ENCODE measurements at places on chromosomes 4 and X.

GRCh38 chrX:45233531-45233930 lies 32.9 kb upstream of the DIPK2B start:
- DNase-seq: no peak

- no peak for DNase-seq
Observed at GRCh38 chrX:50495616-50496015, 25.0 kb upstream of the DGKK start.

DNA sequence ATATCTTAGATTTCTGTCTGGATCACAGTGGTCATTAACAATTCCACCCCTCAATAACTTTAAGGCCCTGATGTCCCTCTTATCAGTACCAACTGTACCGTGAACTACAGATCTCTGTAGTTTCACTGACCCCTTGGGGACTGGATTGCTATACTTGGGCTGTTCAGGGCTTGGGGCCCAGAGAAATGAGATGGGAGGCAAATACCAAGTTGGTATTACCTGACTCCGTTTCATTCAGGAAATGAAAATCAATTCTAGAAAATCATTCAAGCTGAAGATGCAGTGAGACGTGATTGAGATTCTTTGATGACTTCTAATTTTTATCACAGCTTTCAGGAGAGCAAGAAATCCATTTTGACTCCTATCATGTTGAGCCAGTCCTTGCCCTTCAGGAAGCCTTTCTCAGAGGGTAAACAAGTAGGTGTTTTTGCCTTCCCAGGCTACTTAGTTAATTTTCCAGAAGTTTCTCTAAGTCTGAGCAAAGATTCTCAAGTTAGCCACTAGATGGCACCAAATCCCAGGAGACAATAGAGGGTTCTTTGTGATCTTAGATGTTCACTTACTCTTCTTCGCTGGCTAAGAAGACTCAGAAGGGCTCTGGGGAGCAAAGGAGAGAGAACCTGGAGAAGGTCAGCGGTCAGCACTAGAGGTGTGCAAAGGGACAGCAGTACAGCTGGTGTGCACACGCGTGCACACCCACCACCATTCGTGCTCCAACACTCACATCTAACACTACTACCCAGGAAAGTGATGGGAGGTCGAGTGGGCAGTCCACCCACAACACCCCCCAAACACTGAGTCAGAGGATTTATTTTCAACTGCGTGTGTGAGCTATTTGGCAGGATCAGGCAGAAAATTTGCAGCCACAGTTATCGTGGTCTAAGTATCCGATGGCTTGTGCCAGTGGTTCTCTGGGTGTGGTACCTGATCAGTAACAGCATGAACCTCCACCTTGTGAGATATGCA lies 7.4 kb downstream of the HNRNPH2 start:
- no peak for DNase-seq

DNA sequence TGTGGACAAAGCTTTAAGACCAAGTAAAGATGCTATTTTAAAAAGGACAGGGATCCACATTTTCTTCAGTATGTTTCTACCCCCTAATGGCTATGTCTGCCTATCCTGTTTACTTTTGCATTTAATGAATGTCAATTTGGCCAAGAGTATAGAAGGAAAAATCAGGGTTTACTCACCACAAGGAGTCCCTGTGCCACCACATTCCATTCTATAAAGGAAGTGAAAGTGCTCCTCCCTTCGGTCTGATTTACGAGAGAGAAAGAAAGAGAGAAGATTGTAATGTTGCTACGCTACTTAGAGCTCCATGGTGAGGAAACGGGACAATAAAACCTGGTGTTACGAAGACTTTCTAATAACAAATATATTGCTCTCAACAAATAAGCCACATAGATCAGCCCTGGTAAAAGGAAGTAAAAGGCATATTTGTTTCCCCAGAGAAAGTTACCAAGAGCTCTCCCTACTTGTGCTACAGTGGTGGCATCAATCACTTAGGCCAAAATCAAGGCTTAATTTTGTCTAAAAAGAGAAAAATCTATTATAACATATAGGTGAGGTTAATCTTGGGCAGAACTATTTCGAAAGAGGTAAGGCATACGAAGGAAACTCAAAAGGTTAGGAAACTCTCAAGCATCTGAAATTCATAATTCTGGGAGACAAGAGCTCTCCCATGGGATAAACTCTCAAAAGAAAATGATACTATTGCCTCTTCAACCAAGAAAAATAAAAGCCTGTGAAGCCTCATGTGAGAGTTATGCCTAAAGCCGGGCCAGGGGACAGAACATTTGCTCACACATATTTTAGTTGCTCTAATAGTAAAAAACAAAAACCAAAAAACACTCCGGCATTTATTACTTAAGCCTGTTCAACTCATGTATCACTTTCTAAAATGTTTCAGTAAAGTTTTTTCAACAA lies 29.5 kb downstream of the TAPT1 start:
- DNase-seq: no peak

DNA sequence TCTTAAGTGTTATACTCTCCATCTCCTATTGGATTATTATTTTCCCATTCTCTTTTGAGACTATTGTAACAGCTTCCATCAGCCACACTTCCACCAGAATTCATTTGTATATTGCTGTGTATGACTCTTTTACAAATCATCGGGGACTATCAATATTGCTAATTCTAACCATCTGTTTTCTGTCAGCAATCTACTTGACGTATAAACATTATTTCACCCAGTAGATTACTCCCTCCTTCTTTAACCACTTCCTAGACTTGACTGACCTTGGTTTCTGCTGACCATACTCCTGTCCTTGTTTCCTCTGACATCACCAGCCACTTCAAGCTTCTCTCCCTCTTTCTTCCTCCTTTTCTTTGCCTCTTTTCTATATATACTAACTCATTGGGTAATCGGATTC lies 402.9 kb downstream of the PCDH18 start:
- no peak for DNase-seq

GRCh38 chrX:123184219-123184865 lies at the start of gene GRIA3:
TSS of gene GRIA3 (plus strand) at chrX:123184278. CDS start at chrX:123184536, 258 bp downstream.
- DNase-seq: no peak

GRCh38 chr4:32030406-32030805 lies 1310.2 kb downstream of the PCDH7 start:
- DNase-seq: no peak

DNA sequence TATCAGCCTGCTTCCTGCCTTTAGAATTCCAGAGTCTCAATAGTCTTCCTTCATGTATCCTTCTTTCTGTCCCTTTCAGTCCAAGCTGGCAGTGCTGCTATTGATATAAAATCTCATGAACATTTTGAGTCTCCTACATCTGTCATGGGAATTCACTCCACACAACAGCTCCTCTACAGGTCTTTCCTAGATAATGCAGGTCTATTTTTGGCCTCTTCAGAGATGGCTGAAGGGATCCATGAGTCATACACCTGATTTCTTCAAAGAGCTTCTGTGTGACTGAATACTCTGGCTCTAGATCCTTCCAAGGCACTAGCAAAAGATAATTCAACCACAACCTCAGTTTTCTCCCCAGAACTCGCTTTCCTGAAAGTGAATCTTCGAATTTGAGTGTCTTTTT lies 115.4 kb downstream of the STPG2 start:
- no peak for DNase-seq

GRCh38 chr4:128844931-128845330 lies 35.4 kb downstream of the JADE1 start:
- DNase-seq: no peak

- no peak for DNase-seq
Observed at GRCh38 chr4:139972305-139972704, 181.7 kb downstream of the MAML3 start.

GRCh38 chrX:1418901-1419544 lies 27.1 kb upstream of the SLC25A6 start:
- DNase-seq: no peak

DNA sequence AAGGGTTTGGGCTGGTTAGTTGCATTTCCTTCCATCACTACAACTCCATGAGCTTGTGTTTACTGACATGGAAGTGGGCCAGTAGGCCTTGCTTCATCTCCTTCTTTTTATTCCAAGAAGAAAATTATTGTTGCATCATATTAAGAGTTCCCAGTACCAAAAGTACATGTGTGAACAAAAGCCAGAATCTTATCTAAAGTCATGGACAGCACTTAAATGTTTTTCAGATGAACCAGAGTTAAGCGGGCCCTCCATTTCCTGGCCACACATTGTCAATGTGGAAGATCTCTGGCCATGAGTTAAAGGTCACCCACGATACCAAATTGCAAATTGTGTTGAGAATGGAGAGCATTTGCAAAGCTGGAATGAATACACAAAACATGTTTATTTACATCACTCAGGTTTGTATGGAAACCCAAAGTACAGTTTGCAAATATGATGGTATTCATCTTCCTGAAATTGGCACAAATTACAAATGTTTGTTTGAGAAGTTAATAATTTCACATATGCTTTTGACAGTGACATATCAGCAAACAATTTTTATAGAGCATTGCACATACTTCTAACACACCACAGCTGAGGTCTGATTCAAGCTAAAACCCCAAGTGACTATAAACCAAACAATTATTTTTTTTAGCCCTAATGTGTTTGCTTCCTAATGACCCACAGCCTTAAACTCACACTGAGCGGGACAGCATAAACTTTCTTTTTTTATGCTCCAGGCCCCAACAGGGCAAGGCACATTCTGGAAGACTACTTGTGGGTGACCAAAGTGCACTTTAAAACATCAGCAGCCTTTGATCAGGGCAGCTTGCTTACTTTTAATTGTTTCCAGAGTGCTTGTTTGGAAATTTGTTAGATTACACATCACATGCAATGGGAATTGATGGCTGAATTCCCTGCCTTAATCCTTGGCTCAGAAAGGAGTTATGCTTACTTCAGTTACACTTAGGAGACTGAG lies 502.9 kb upstream of the SLIT2 start:
- DNase-seq: no peak

DNA sequence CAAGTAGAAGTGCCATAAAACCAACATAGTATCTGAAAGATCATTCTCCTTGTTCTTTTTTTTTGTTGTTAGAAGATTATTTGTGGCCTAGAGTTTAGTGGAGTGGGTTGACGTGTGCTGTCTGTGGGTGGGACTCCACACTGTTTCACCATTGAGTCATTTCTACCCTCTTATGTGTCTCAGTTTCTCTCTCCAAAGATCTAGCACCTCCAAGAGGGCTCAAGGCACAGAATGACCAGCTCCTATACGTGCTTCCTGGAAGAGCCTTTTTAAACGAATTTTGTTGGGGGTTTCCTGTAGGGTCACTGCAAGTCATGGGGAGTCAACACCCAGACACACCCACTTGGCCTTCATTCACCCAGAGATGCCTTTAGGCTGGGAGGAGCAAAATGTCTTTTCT lies 150.1 kb downstream of the KLF8 start:
- no peak for DNase-seq

- DNase-seq: no peak
Observed at GRCh38 chrX:6885909-6886308, 261.6 kb upstream of the STS start.

GRCh38 chrX:38627683-38628082 lies 66.3 kb downstream of the TSPAN7 start:
- DNase-seq: no peak

DNA sequence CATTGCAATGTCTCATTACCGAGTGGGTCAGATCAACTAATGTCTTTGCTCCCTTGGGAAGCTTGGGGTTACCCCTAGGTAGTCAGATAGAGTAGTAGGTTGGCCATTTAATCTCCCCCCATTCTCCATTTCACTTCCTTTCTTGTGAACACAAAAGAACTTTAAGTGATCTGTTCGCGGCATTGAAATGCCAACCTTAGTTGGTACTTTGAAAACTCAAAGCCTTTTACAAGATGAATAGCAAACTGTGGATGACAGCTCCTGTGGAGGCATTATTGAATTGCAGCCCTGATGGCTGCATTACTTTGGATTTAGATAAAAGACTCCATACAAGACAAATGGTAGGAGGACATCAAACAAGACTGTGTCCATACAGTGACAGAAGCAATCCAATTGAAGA lies 469.1 kb downstream of the GBA3 start:
- no peak for DNase-seq

DNA sequence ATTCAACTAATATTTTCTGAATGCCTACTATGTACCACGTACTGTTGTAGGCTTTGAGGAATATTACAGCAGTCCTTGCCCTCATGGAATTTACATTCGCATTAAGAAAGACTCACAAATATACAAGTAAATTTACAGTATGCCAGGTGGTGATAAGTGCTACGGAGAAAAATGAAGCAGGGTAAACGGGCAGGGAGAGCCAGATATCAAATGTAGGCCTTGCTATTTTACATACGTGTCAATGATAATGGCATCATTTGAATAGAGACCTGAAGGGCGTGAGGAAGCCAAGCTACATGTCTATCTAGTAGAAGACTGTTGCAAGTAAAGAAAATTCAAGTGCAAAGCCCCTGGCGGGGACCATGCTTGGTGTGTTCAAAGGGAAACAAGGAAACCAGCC lies 65.2 kb downstream of the AMMECR1 start:
- DNase-seq: no peak

DNA sequence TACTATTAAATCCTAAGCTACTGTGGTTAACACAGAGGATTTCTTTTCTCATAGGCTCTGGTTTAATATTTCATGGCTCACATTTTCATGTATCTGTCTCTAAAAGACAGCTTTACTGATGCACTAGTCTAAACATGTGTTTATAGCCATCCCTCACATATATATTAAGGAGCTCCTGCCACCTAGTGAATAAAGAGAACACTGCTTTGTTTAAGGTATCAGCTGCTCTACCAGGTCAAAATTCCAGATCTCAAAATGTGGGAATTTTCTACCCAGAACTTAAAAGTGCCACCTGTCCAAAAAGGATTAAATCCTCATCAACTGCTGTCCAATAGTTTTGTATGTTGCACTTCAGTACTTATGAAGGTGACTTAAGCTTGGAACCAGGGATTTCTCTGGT lies 188.5 kb upstream of the TEX13C start:
- no peak for DNase-seq

DNA sequence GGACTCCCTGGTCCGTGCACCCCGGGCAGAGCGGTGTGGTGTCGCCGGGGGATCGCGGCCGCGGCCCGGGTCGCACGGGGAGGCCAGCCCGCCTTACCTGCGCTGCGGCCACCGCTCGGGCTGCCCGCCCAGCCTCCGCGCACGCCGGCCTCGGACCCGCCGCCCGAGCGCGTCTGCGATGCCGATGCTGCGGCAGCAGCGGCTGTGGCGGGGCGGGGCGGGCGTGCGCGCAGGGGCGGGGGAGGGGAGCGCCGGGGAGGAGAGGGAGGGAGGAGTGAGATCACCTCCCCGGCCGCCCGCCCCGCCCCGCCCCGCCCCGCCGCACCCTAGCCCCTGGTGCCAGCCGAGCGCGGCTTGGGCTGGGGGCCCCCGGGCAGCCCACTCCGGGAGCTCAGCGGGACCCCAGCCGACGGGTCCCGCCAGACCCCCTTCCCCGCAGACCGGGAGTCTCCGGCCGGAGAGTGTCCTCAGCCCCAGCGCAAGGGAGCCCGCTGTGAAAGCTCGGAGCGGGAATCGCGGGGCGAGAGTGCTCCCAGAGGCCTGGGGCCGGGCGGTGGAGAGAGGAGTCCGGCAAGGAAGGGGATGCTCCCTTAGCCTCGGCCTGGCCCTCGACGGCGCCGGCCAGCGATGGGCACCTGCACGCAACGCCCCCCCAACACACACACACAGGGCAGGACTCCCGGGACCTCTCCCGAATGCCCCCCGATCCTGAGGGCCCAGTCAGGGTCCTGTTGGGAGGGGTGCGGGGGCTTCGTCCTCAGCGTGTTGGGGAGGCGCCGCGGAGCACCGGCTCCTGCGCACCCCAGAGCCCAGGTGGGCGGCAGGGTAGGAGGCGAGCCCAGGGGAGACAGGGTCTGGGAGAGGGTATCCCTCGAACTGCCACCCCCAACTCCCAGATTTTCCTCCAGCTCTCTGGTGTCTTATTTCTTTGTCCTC lies at the start of gene L1CAM:
Gene L1CAM, minus strand, starts transcription at position 206 of the 936 bp plus-strand sequence. CDS start 10,337 bp downstream, outside the sequence.
- no peak for DNase-seq
